ENCODE measurements at places on chromosomes 6 and 20.

DNA sequence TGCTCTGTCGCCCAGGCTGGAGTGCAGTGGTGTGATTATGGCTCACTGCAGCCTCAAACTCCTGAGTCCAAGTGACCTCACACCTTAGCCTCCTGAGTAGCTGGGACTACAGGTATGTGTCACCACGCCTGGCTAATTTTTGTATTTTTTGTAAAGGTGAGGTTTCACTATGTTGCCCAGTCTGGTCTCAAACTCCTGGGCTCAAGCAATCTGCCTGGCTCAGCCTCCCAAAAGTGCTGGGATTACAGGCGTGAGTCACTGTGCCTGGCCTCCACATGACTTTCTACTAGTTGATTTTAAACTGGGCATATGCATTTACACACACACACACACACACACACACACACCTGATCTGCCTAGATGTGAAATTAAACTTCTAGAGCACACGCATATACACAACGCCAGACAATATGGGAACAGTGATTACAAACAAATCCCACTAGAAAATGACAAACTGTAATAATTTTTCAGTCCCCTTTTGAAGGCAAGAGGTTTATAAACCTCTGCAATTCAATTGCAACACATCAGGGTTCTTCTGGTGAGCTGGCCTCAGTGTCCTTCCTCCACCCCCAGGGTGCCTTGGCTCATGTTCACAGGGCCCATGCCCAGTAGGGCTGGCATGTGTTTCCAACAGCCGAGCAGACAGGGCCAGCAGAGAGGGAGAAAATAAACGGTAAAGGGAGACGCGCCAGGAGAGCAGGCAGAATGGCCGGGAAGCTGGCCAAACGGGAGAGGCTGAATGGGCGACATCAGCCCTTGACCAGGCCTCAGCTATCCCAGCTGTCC lies 31.2 kb downstream of the PARD6B start:
- DNase-seq, result no peak

- DNase-seq, result no peak
Measured at GRCh38 chr20:278181-278580, 12.4 kb downstream of the C20orf96 start.

DNA sequence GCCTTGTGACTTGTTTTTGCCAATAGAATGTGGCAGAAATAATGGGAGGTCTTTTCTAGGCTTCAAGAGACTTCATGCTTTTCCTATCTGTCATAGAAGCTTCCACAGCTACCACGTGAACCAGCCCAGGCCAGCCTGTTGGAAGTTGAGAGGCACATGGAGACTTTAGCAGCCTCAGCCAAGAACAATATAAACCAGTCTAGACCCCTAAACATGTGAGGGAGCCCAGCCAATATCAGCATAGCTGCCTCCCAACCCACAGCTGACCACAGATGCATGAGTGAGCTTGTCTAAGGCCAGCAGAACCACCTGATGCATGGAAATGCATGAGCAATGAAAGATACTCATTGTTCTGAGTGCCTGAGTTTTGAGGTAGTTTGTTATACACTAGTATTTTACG lies 540.7 kb upstream of the BTBD3 start:
- DNase-seq, result no peak

GRCh38 chr6:162713974-162714780 lies 13.4 kb downstream of the PRKN start:
- DNase-seq, result no peak

- DNase-seq, result no peak
Measured at GRCh38 chr6:107965746-107966145, 7.7 kb upstream of the SEC63 start.

GRCh38 chr6:106886081-106886843 lies 88.3 kb downstream of the CD24 start:
- DNase-seq, result no peak

GRCh38 chr6:137370871-137371633 lies 123.1 kb downstream of the OLIG3 start:
- DNase-seq, result no peak

GRCh38 chr6:117561128-117561527 lies 41.2 kb downstream of the GOPC start:
- no peak for DNase-seq

DNA sequence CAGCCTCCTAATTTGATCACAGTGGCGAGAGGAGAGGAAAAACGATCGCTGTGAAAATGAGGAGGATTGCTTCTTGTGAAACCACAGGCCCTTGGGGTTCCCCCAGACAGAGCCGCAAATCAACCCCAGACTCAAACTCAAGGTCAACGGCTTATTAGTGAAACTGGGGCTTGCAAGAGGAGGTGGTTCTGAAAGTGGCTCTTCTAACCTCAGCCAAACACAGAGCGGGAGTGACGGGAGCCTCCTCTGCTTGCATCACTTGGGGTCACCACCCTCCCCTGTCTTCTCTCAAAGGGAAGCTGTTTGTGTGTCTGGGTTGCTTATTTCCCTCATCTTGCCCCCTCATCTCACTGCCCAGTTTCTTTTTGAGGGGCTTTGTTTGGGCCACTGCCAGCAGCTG lies 28.7 kb downstream of the SAYSD1 start:
- no peak for DNase-seq

DNA sequence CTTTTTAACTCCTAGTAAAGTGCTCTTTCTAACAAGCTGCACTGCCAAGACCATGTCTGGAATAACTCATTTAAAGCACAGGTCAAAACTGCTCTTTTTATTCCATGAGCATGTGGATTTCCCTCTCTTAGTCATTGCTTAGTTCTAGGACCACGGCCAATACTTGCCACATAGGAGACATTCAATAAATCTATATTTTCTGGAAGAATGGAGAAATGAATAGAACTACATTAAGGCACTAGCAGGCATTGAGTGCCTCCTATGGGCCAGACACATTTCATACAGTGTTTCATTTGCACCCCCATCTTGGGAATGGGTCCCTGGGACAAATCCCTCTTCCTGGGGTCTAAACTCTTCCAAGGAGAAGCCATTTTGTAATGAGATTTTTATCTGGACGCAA lies 552.8 kb upstream of the CITED2 start:
- no peak for DNase-seq

DNA sequence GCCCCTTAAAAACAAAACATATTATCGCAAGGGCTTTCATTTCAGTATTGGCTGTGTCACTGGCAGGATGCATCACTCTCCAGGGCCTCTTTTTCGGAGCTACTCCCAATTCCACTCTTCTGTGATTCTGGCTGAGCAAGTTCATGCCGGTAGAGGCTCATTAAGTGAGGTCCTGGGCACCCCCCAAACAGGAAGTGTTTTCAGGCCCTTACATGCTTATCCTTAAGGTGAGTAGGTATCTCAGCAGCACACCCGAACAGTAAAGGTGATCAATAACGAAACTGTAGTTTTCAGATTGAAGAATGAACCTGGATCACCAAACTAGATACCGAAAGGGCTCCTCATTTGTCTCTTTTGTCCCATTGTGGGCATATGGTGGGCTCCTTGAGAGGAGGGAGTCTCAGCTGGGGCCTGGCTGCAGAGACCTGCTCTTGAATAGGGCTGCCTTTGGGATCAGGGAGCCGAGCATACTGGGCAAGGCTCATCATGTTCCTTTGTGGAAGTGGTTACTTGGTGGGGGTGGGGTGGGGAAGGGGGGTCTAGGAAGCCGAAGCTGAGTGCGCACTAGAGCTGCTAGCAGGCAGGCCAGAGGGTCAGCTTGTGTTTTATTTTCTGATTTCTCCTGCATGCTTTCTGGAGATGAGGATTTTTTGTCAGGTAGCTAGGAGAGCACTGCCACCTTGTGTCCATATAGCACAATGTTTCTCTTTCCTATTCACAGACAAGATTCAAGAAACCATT lies 65.2 kb downstream of the CDS2 start:
- DNase-seq, result no peak

All from SIG-M5 (cell line).